ENCODE measurements at places on chromosomes 16 and 17.

DNA sequence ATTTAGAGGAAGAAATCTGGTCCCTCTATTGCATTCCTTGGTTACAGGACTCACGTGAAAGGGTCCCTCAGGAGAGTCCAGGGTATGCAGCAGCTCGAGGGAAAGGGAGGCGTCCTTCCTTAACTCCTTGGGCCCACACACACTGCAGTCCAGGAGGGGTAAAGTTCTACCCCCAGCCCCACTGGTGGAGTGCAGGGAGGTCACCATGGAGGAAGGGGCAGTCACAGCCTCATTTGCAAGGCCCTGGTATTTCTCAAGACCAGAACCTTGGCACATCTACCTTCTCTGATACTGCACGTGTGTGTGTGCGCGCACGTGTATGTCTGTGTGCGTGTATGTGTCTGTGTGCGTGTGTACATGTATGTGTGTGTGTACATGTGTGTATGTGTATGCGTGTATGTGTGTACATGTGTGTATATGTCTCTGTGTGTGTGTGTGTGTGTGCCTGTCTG lies 11.1 kb downstream of the HIC1 start:
- DNase-seq, result no peak

DNA sequence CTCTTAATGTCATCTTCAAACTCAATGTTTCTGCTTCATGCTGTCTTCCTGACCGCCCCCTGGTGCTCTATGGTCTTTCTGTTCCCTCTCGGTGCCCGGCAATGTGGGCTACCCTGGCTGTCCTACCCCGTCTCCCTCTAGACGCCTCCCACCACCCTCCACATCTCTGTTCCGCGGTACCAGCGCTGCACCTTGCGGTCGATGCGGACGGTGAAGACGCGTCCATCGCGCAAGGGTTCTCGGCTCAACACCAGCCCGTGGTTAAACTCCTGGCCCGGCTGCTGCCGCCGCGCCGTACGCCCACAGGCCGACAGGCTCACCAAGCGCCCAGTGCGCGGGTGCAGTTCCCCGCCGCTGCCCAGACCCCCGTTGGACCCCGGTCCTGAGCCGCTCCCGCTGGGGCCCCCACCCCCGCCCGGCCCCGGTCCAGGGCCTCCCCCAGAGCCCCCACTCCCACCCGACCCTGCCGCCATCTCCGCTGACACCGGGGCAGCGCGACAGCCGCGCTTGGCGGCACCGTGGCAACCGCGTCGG lies at the start of gene NEURL4:
Gene NEURL4, minus strand, starts transcription at position 496 of the 534 bp plus-strand sequence. Its CDS starts 23 bp downstream, at position 473.
- no peak for DNase-seq

GRCh38 chr17:34601416-34601815 lies 22.0 kb downstream of the TMEM132E start:
- no peak for DNase-seq

- DNase-seq, result no peak
Measured at GRCh38 chr17:76631821-76632565, 11.6 kb downstream of the ST6GALNAC1 start.

GRCh38 chr17:80327518-80327917 lies 66.9 kb downstream of the RNF213 start:
- DNase-seq, result no peak

DNA sequence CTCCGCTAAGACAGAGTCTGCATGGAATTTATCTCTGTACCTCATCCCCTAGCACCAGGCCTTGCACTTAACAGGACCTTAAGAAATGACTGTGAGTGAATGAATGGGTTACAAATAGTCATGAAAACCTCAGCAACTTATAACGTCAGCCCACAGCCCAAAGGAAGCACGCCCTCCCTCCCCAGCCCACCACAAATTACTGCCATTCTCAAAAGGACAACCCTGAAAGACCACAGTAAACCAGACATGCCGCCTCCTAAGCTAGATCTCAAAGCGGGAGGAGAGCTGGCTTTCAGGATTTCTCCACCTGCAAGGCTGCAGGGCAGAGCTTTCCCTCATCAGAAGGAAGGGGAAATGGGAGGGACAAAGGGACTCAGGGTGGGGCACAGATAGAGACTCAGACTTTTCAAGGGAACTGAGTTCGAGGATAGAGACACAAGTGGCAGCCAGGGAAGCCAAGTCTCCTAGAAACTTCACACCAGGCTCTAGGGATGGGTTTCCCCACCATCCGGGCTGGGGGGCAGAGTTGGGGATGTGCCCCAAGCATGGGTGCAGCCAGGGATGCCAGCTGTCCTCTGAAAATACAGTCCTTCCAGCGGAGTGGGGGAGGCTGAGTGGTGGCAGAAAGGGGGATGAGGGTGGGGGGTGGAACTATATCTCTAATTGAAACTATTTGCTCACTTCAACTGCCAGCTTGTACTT lies 56.7 kb downstream of the PLXDC1 start:
- DNase-seq, result no peak

DNA sequence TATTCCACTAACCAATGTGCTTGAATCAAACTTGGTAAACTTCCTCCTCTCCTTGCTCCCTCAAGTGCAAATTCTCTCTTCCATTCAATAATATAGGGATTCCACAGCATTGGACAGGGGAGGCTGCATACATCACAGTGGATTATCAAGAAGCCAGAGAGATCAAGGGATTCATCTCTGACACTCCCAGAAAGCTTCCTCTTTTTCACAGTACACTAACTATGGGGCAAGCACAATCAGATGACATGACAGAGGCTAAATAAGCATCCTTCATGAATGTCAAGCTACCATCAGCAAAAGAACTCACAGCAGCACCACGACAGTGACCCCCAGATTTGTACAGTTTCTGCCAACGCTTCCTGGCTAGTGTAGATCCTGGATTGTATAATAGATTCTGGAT lies 178.4 kb upstream of the C17orf78 start:
- DNase-seq, result no peak

DNA sequence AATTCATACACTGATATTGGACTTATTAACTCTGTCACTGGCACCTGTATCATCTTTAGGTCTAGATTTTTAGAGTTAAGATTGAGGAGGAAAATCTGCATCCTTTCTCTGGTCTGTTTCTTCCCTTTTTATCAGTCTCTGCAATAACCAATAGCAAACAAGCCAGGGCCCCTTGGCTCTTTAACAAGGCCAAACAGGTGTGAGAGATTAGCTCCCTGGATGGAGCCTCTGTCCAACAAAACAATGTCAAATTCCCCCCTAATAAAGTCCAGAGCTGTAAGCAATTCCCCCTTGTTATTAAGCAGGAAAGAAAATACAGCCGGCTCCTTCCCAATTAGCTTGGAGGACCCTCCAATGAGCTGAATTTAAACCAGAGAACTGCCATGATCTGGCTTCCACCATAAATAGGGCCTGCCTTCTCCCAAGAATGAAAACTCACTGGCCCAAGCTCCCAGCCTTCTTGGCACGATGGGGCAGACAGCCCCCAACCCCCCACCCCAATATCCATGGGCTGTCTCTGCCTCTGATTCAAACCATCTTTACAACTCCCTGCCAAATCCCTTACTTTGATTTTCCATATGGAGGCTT lies 56.1 kb upstream of the SOX9 start:
- DNase-seq, result no peak

DNA sequence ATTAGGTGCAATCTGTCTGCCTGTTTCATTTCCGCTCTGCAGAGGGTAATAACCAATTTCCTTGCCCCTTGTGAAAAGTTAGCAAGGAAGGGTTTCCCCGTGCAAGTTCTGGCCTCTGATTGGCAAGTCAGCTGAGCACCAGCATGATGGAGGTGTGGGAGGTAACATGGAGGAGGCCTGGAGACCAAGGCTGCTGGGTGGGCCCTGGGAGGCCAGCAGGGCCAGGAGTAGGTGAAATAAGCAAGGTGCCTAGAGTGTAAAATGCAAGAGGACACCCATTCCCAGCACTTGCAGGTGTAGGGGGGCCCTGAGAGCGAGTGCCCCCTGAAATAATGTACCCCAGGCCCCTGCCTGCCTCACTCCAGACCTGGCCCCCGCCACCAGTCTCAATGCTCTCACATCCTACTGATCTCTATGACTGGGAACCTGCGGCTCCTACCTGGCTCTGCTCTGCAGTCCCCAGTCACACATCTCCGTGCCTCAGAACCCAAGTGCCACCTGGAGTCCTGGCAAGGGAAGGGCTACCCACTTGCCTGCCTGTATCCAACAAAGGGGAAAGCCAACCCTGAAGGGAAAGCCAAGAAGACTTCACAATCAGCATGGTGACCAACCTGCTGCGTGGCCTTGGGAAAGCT lies 116.2 kb downstream of the C16orf78 start:
- no peak for DNase-seq

GRCh38 chr17:17886726-17887125 lies 49.9 kb upstream of the SREBF1 start:
- DNase-seq, result no peak

GRCh38 chr17:18950346-18950745 lies 1.6 kb upstream of the SLC5A10 start:
- no peak for DNase-seq

DNA sequence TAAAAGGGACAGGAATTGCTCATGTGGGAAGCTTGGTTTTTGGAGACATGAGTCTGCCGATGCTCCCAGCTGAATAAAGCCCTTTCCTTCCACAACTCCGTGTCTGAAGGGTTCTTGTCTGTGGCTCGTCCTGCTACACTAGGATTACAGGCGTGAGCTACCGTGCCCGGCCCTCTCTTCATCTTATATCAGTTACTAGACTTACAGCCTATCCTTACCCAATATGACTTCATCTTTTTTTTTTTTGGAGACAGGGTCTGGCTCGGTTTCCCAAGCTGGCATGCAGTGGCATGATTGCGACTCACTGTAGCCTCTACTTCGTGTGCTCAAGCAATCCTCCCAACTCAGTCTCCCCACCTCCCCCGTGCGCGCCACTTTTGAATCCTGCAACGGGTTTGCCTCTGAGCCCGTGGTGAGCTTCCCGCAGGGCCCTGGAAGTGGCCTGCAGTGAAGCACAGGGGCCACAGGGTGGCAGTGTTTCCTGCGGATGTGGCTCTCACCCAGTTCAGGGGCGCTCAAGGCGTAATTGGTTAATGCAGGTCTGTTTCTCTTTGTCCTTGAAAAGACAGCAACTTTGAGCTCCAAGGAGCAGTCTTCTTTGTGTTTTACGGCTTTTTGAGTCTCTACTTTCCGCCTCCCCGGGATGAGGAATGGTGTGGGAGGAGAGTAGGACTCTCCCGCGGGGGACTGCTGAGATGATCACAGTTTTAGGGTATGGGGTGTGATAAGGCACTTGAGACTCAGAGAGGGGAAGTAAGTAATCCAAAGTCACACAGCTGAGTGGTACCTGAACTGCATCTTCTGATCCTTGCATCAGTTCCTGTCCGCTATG lies 22.7 kb upstream of the GPRC5B start:
- DNase-seq, result peak; percentile 86
